ENCODE measurements at places on chromosomes 6 and 20. TPM values are rescaled to one million over a fixed set of nuclear protein-coding genes. Genes with fewer than 3 reads are reported as not detected.

DNA sequence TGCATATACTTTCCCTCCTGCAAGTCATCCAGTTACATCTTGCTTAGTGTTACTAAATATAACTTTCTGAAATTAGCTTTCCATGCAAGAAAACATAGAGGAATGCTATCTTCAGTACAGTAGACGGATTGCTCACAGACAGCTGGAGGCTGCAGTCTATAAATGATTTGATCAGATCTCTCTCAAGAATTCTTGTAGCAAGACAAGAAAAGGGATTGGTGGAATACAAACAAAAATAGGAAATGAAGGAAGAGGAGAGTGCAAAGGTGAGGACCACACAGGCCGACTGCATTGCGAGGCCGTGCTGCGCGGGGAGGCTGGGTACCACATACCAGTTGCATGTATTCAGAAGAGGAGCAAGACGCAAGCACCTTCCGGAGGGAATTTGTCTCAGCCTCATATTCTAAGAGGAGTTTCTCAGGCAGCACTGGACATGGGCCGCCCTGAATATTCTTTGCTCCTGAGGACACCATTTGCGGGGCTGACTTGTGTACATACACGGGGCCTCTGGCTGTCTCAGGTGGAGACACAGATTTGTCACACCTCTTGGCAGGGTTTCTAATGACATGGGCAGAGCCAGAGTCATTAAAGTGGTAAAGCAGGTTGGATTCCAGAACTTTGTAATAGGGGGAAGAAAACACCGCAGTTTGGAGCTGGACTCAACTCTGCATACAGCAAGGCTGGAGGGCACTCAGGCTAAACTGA is 22.7 kb upstream of the KIF25 start:
- DNase-seq, result no peak

DNA sequence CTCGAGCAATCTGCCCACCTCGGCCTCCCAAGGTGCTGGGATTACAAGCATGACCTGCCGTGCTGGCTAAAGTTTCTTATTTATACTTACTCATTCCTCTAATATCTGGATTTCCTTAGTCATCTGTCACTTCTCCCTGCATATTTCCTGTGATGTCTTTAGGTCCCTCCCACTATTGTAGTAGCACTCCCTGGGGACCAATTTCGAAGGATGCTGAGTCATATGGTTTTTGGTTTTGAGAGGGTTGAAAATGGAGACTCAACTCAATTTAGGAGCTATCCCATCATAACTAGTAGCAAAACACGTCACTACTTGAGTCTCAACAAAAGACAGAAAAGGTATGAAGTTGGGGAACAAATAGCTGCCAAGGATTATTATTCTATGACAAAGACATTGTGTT is 20.2 kb downstream of the MCUR1 start:
- no peak for DNase-seq

- peak; percentile 73 for DNase-seq
These were observed 6.3 kb upstream of the PARD6B start for GRCh38 chr20:50724851-50725723.

DNA sequence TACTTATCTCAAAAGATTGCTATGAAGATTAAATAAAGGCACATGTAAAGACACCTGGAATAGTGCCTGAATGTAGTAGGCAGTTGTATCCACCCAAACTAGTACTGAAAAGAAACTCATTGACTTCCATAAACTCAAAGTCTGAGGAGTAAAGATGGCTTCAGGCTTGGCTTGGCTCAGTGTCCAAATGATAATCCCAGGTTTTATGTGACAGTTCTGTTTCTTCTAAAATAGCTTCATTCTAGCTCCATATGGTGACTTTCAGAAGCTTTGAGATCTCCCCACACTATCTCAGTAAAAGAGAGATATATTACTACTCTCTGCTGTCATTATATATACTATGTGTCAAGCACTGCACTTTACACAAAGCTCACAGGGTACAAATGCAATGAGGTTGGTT is 121.3 kb downstream of the DOK5 start:
- DNase-seq, result no peak

GRCh38 chr6:1062786-1063545 is 248.9 kb upstream of the FOXQ1 start:
- no peak for DNase-seq

DNA sequence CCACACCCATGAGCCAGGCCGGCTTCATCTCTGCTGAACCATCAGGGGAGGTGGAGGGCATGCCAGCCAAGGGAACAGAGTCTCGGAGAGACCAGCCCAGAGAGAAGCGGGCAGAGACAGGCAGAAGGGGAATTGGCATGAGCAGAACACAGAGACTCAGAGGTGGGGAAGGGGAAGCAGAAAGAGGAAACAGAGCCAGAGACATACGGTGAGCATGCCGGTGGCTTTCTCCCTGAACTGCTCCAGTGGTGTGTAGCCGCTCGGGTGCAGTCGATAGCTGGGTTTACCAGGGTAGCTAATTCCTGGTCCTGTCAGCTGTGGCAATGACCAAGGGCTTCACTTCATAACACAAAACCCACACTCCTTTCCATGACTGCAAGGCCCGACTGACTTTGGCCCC is 83.6 kb upstream of the CCDC167 start:
- DNase-seq, result no peak

- DNase-seq, result no peak
These were observed 17.4 kb downstream of the RSPH4A start for GRCh38 chr6:116633685-116634084.

DNA sequence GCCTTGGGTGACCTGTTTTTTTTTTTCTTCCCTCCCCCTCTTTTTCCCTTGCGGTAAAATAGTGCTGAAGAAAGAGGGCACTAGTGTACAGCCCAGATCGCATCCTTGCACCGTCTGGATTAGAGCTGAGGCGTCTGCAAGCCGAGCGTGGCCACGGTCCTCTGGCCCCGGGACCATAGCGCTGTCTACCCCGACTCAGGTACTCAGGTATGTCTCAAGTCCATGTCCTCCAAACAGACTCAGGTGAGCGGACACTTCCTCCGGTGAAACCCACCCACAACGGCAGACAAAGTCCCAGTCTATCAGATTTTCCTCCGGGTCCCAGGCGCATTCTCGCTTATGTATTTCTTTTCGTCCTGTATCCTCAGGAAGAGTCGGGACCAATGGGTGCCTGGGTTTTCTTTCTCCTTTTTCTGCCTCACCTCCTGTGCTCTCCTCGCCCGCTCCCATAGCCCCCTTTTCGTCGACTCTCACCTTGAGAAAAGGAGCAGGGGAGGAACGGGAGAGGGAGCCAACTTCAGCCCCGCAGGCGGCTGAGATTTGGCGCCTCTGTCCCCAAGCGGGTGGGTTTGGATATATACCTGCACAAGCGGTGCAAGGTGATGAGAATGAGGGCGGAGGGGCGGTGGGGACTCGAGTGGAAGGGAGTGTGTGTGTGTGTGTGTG is 1.1 kb upstream of the GRM1 start:
- no peak for DNase-seq

DNA sequence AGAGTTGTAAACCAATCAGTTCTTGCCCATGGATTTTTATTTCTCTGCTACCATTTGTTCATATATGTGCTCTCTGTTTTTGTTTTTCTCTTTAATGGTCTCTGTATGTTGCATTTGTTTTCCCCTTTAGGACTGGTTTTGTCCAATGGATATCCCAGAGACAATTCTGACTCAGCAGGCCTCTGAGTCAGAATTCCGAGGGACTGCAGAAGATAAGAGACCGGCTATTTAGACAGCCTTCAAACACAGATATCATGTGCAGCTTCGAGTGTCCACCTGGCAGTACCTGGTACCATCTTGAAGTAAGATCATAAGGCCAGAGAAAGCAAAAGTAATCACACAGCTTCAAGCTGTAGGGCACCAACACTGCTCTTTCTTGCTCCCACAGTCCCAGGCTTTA is 125.5 kb downstream of the ELOVL4 start:
- DNase-seq, result no peak

DNA sequence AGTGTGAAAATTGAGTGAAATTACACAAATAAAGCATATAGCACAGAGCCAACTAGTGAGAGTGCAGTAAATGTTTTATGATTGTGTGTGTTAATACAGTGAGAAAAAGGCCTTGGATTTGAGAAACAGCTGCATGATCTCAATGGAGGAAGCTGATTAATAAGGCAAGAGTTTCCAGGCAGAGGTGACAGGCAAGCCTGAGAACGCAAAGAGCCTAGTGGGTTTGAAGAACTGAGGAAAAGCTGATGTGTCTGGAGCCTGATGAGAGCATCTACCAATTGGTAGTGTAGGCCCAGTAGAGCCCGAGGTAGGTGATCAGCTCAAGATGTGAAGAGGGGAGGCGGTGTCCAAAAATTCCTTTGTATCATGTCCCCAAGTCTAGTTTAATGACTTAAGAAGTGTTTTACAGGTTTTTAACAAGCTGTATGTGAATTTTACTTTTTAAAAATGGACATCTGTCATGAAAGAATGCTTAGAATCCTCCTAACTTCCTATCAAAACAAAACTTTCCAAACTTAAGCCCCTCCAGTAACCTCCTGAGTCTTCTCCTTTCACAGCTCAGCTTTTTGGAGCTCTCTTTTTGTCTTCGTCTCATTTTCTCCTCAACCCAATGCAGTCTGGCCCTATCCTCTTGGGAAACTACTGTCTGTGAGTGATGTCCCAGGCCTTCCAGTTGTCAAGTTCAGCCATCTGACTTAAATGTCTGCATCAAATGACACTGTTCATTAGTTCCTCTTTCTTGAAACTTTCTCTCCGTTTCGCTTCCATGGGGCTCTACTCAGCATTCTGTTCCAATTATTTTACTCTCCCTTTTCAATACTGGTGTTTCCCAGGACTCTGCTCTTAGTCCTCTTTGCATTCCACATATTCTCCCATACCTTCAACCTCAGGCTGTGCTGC is 1.2 kb downstream of the CDC40 start:
- no peak for DNase-seq

GRCh38 chr6:81770381-81770780 is 17.9 kb upstream of the TENT5A start:
- DNase-seq, result no peak

- DNase-seq, result no peak
These were observed 129.8 kb downstream of the VEGFA start for GRCh38 chr6:43899830-43900229.

- no peak for DNase-seq
These were observed 37.4 kb upstream of the TNFAIP3 start for GRCh38 chr6:137829641-137830083.

DNA sequence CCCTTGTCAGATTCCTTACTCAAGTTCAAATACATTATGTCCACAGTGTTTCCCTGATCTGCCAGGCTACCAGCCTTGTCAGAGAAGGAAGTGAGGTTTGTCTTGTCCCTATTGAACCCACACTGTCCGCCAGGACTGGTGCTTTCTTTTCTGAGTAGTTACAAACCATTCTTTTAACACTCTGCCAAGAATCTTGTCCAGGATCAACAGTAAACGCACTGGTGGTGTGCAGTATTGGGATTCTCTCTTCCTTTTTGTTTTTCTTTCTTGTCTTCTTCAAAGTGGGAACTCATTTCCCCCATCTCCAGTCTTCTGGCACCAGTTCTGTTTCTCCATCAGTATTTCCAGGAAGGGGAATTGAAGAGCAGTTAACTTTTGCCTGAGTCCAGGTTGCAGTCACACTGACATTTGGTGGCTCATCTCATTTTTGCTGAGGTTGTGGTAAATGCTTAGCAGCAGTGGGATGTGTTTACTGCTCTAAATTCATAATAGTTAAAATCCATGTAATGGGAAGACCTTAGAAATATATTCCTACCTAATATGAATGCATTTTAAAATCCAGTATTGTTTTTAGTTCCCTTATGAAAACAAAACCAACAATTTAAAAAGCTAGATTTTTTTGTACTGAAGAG is 295.3 kb downstream of the PRL start:
- no peak for DNase-seq

DNA sequence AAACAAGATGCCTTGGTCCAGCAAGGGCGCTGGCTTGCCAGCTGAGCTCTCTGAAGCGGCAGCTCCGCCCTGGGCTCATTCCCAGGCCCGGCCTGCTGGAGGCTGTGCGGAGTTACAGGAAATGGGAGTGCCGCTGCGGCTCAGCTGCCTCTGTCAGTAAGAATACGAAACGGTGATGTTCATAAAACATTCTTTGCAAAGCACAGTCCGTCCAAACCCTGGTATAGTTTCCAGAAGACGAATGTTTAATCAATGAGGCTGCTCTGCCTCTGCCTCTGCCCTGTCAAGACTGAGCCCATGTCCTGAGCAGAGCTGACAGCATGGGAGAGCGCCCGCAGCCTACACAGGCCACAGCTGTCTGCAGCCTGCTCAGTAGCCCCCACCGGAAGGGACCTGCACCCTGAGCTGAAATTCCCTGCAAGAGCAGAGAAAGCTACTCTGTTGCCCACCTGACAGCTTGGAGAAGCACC is 153.3 kb upstream of the SNX9 start:
- DNase-seq, result peak; percentile 91

DNA sequence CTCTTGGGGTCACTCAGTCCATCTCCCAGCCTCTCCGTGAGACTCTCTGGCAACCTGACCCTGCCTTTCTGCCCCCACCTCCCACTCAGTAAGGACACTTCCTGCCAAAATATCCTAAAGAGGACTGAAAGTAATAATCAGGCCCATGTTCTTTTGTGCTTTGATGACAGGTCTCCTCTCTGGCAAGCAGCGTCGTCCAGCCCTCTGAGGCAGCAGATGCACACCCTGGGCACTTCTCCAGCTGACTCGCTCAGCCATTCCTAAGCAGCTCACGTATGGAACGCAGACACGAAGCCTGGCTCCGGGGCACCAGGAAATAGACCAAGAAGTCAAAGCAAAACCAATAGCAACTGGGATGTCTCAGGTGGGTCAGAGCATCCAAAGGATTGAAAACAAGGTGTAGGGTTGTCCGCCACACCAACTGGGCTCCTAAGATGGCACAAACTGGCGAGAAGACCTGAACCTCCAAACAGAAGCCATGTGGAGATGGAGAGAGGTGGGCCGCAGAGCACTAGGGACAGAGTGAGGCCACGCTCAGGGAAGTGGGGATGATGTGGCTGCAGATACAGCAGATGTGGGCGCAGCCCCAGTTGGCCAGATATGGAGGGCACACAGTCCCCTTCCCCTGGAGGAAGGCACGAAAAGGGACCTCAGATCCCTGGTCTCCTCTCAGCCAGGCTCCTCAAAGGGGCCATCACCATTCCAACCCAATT is 99.3 kb downstream of the PRND start:
- peak; percentile 57 for DNase-seq

DNA sequence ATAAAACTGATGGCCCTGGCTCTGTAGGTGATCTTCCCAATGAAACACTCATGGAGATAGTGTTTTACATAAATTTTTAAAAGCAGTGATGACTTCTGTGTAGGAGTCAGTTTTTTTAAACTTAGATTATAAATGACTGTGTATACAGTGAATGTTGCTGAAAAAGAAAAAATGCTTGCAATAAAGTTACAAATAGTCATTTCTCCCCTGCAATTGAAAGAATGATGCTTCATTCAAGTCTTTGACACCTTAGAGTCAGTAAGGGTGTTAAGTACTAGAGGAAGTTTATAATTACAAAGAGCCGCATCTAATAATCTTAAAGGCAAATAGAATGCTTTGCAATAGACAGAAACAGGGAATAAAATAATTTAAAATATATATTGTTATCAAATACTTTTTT is 27.6 kb downstream of the ZNF292 start:
- DNase-seq, result no peak

CITED2 gene
- 172 TPM for total RNA-seq

FAM83C gene
- total RNA-seq, result not detected

RAET1E gene
- total RNA-seq, result 0.79 TPM

C20orf204 gene
- total RNA-seq, result 0.35 TPM

CDH4 gene
- total RNA-seq, result not detected

ACOT8 gene
- 31.9 TPM for total RNA-seq

CNKSR3 gene
- total RNA-seq, result 20.6 TPM

BMP6 gene
- total RNA-seq, result 2.7 TPM

SUMO4 gene
- 0.32 TPM for total RNA-seq

POLR1H gene
- total RNA-seq, result 16.1 TPM

OR11A1 gene
- not detected for total RNA-seq

SLC22A2 gene
- total RNA-seq, result not detected

PACSIN1 gene
- total RNA-seq, result 13.6 TPM

GZF1 gene
- 26.7 TPM for total RNA-seq
